ENCODE measurements at places on chromosomes 12 and 14.

DNA sequence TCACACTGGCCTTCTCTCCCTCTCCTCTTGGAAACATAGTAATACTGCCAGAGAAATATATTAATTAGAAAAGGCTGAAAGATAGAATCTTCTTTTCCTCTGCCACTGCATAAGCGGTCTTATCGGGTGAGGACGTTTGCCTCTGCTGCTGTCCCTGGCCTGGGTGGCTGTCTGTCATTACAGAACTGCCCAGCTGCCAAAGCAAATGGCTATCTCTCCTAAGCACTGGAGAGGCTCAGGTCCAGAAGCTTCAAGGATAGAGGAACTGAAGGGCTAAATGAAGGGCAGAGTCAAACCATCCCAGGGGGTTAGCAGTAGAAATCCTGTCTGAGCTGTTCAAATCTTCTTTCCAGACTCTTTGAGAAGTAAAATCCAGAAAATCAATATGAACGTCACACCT is 198.6 kb upstream of the CAND1 start:
- DNase-seq: no peak

GRCh38 chr14:73936548-73936947 is 13.3 kb downstream of the FAM161B start:
- DNase-seq: no peak

- peak; percentile 69 for DNase-seq
Measured at GRCh38 chr14:91113829-91114078, at the start of gene DGLUCY. Gene DGLUCY (plus strand): TSS chr14:91114073. CDS start chr14:91160295, 46,222 bp downstream.

DNA sequence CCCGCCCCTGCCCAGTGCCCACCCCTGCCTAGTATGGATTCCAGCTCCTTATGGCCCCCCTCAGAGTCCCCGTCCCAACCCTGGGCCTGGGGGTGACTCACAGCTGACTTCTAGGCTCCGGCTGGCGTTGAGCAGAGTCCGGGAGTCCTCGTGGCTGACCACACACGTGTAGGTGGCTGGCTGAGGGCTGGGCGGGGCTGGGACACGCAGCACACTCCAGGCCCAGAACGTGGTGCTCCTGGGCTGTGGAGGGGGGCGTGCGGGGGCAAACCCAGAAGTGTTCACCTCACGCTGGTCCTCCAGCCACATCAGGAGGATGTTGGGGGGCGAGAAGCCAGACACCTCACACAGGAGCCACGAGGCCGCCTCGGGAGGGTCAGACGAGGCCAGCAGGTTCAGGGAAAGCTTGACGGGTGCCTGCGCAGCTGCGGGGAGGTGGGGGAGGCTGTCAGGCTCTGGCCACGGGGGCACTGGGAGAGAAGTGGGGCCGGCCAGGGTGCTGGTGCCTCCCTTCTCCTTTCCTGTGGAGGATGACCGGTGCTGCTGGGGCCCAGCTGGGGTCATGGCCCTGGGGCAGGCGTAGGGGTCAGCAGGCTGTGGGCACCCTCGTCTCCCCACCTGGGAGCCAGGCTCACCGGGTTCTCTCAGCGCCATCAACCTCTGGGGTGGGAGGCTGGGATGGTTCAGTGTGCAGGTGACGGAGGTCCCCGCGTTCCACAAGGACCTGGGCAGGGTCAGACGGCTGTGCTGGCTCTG is 314.1 kb downstream of the TMEM121 start:
- no peak for DNase-seq

GRCh38 chr12:120905856-120906384 is 1.8 kb upstream of the SPPL3 start:
- DNase-seq: no peak

DNA sequence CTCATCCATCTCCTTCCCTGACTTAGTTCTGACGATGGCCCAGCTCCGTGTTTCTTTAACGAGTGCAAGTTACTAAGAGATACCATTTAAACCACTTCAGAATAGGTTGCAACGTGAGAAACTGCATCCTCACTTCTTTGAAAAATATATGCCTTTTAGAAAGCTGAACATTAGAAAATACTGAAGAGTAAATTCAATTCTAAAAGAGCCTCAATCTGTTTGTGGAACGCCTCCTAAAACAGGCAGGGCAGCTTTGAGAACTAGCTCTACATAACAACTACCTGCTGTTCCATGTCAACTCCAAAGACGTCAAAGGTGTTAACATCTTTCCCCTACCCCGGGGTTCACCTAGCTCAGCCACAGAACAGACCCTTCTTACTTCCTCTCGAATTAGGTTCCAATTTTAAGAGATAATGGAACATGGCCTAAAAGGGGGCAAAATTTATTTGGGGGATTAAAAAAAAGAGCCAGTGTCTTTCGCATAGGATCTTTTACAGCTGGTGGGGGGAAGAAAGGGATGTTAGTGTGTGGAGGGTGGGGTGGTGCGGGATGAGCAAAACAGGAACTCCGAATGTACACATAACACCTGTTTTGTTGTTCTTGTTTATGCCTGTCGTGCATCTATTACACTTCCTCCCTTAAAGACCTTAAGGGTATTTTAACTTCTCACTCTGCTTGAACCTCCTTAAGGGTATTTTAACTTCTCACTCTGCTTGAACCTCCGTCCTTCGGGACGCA is 3.3 kb downstream of the BHLHE41 start:
- no peak for DNase-seq

DNA sequence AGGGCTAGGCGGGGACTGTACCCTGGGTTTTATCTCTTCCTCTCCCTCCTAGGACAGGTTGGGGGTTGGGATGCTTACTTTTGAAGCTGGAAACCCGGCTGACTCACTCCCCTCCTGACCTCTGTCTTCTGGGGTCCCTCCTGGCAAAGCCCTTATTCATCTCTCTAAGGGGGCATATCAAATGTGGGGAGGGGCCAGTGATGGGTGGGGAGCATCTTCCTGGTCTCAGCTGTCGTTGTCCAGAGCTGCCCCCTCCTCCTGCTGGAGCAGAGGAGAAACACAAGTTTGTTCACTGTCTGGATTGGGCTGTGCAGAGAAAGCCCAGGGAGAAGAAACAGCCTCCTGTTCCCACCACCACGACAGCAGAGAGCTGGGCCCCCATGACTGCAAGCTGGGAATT is 85.8 kb downstream of the TNFAIP2 start:
- no peak for DNase-seq

DNA sequence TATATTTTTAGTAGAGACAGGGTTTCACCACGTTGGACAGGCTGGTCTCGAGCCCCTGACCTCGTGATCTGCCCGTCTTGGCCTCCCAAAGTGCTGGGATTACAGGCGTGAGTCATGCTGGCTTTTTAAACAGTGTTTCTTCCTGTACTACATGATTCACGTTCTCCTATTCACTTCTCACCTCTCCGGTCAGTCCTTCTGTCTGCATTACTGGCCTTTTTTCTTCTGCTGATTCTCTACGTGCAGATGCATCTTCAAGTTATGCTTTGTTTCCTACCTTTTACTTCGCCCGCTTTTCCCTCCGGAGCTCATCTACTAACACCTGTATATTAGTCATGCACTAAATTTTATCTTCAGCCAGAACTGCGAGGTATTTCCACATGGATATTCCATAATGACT is 296.2 kb upstream of the FLRT2 start:
- DNase-seq: no peak

DNA sequence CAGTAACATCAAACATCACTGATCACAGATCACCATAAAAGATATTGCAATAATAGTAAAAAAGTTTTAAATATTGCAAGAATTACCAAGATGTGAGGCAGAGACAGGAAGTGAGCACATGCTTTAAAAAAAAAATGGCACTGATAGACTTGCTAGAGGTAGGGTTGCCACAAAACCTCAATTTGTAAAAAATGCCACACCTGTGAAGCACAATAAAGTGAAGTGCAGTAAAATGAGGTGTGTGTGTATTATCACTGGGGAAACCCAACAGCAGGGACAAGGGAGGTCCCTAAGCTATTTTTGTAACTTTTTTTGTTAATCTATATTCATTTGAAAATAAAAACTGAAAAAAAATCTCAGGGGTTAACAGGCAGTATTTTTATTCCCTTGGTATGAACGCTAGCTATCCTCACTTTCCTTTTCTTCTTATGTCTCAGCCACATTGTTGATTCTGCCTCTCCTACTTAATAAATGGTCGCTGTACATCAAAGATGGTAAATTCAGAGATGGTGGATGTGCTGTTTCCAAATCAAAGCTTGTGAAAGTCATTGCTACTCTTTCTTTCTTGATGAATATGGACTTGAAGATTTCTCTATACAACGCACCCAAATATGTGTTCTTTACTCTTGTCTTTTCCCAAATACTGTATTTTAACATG is 14.0 kb upstream of the KLRD1 start:
- DNase-seq: no peak

GRCh38 chr12:2642896-2643425 is 151.8 kb upstream of the FKBP4 start:
- no peak for DNase-seq

GRCh38 chr14:103528146-103528586 is 830 bp upstream of the TRMT61A start:
- no peak for DNase-seq

DNA sequence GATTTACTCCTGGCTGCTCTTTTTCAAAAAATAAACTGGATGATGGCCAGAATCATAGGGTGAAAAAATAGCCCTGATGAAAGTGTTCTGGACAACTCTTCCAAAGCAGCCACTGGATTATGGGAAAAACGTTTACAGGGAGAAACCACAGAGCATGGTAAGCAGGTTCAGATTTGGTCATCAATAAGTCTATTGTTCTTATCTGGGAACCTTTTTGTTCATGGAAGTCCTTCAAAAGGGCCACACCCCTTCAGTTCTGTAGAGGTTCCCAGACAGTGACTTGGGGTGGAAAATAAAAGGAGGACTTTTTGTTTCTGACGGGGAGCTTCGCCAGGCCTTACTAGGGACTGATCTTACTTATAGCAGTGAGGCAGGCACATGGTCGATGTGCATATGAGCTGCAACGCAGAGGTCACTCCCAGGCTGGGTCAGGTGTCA is 117.4 kb upstream of the SLC38A2 start:
- no peak for DNase-seq

DNA sequence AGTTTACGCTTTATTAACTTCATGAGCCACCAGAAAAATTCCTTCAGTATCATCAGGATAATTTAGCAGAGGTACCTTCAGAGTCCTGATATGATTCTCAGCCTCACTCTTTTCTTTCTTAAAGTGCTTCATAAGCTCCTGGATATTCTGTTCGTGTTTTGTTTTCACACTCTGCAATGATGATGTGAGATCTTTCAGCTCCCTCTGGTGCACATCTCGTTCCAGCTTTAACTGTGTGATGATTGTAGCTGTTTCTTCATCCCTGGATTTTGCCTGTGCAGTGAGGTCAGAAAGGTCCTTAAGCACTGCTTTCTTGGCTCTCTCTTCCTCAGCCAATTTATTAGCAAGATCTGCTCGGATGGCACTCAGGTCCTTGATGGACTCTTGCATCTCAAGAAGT is 156.7 kb downstream of the CEP128 start:
- no peak for DNase-seq

DNA sequence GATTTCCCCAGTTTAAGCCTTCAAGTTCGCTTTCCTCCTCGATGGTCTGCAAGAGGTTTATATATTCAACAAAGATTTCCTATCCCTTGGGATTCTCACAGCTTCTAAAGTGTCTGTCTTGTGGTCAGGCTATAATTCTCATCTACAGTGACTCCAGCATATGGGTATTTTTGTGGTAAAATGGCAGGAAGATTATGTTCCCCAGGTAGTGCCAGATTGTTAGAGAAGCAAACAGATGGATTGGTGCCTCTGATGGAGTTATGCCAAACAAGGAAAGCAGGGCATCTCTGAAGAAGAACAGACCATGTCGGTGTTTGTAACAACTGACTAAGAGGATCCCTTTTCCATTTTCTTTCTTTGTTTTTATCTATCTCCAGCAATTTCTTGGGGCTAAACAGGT is 5.5 kb upstream of the CCDC175 start:
- no peak for DNase-seq

GRCh38 chr14:89489761-89490437 is 72.9 kb upstream of the FOXN3 start:
- no peak for DNase-seq

DNA sequence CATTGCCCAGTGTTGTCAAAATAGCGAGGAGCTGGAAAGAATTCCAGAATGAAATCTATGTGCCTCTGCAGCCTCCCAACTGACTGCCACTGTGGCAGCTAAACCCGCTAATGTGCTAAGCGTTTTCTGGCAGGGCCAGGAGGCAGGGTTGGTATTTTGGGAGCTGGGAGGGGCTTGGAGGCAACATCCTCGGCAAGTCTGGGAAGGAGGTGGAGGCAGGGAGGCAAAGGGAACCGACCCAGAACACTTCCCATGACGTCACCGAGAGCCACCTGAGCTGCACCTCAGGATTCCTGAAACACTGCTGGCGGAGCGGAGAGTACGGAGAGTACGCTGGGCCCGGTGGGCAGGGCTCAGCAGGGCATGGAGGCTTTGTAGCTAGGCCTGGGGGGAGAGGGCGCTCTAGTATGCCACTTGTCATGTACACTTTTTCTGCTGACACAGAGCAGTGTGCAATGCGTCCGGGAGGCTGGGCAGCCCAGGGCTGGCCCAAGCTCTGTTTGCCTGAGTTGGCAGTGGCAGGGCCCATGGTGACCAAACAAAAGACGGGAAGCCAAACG is 81.5 kb downstream of the DPF3 start:
- DNase-seq: no peak

- no peak for DNase-seq
Measured at GRCh38 chr12:6925540-6926279, 2.0 kb upstream of the ATN1 start.

GRCh38 chr14:38124506-38124905 is 83.2 kb upstream of the SSTR1 start:
- DNase-seq: no peak

- DNase-seq: no peak
Measured at GRCh38 chr12:33125755-33126154, 229.2 kb upstream of the PKP2 start.

GRCh38 chr14:50875359-50876070 is 3.7 kb downstream of the ABHD12B start:
- peak; percentile 65 for DNase-seq

GRCh38 chr14:50010752-50011151 is 105.6 kb downstream of the VCPKMT start:
- DNase-seq: no peak

DNA sequence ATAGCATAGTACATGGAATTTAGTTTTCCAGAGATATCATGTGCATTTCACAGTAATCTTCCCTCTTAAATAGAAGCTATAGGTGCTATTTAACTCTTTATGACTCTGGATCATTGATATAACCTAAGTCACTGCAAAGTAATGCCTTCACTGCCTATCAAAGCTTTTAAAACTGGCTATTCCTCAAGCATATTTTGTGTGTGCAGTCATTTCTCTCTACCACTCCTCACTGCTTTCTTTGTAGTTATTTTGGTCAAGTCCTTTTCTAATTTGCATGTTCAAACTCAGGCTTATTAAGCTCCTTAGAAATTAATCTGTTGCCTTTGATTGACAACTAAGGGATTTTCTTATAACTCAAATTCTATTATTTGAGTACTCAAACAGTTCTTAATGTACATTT is 79.4 kb upstream of the PLEKHG7 start:
- DNase-seq: no peak

DNA sequence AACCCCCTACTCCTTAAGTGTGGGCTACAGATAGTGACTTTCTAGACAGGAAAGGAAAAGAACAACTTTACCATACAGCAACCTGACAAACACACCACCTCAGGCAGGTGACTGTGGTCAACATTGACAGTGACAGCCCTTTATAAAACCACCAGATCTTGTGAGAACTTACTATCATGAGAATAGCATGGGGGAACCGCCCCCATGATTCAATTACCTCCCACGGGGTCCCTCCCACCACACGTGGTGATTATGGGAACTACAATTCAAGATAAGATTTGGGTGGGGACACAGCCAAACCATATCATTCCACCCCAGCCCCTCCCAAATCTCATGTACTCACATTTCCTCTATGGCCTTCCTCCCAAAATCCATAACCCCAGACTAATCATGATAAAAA is 16.3 kb downstream of the OR10P1 start:
- DNase-seq: no peak

All from stimulated activated CD8-positive, alpha-beta memory T cell treated with anti-CD3 and anti-CD28 coated beads, Interleukin-15, amount 100 ng/mL, for 48 hours (primary cell).